Mesothelial cell of epicardium (in vitro differentiated cells): ENCODE measurements at places on chromosomes 16 and 17. TPM values are rescaled to one million over a fixed set of nuclear protein-coding genes. Genes with fewer than 3 reads are reported as not detected.

The KRTAP1-5 gene
- not detected in 3 replicates for total RNA-seq

GRCh38 chr17:38746004-38746848 is 1.9 kb downstream of the PCGF2 start:
- H3K27ac ChIP-seq, result peak overlapping the region; percentile 86
- H3K27me3 ChIP-seq, result no peaks in the 10 kb centered on the region
- H3K4me3 ChIP-seq, result peak overlapping the region; percentile 91
- no peak for DNase-seq

DNA sequence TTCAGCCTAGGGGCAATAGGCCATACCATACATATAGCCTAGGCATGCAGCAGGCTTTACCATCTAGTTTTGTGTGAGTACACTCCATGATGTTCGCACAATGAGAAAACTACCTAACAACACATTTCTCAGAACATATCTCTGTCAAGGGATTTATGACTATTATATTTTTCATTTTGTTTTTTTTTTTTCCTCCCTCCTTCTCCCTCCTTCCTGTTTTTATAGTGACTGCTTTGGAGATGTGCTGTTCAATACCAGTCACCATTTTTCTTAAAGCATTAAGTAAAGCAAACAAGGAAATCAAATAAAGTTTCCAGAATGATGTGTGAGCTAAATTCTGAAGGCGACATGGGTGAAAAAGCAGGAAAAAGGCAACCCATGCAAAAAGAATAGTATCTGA is 194.6 kb downstream of the STX8 start:
- H3K36me3 ChIP-seq, result peaks cover 19% of the 10 kb centered on the region
- H3K27me3 ChIP-seq, result no peaks in the 10 kb centered on the region
- no peak overlapping the region for H3K27ac ChIP-seq
- DNase-seq, result no peak

DNA sequence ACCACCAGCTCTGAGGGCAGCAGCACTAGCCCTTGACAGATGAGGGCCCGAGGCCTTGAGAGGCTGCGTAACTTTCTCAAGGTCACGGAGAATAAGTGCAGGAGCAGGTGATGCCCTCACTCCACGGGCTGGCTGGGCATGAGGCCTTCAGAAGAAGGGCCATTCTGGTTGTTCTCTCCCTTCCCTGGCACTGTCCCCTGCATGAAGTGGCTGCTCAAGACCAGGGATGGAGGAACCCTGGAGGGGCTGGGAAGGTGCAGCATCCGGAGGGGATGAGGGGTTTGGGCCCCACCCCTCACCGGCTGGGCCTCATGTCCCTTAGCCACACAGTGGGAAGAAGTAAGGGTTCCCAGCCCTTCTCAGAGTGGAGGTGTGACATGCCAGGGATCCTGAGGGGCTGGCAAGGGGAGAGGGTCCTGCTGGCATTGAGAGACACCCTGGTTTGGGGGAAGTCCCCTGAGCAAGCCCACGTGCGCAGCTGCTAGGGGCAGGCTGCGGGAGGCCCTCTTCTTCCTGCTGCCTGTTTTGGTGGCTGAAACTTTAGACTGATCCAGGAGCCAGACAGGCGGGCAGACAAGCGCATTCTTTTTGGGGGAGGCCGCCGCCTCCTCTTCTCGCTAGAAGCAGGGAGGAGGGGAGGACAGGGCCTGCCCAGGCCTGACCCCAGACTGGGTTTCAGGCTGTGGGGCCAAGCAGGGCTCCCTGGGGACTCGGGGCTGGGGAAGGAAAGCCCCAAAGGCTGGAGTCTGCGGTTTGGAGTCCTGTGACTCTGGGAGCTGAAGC is 74.0 kb downstream of the N4BP1 start:
- H3K4me3 ChIP-seq, result no peak overlapping the region
- H3K4me1 ChIP-seq, result peaks cover 25% of the 10 kb centered on the region
- no peaks in the 10 kb centered on the region for H3K27me3 ChIP-seq

DNA sequence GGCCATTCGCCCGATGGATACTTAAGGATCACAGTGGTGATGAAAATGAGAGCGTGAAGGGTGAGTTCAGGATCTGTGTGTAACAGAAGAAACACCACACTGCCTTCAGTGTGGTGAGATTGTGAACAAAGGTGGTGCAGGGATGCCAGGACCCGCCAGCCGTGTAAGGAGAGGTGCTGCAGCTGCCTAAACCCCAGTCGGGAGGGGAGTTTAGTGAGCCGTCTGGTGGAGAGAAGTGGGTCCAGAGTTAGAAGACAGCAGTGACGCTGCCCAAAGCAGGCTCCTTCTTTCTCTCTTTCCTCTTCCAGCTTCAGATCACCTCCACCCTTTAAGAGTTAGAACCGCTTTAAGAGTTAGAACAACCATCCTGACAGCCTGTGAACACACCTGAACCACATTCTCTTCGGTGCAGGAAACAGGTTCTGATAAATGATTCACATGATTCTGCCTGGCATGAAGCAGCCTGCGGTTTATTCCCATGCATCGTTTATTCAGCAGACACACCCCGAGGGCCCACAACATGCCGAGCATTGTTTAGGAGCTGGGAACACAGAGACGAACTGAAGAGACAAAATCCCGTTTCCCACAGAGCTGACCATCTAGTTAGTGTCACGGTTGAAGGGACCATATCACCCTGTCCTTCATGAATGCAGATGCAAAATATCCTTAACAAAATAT is 84.0 kb upstream of the DNAH17 start:
- H3K27me3 ChIP-seq, result no peaks in the 10 kb centered on the region
- no peak overlapping the region for H3K4me3 ChIP-seq
- H3K27ac ChIP-seq, result peak overlapping the region; percentile 73
- peaks cover 33% of the 10 kb centered on the region for H3K4me1 ChIP-seq
- no peak for DNase-seq

DNA sequence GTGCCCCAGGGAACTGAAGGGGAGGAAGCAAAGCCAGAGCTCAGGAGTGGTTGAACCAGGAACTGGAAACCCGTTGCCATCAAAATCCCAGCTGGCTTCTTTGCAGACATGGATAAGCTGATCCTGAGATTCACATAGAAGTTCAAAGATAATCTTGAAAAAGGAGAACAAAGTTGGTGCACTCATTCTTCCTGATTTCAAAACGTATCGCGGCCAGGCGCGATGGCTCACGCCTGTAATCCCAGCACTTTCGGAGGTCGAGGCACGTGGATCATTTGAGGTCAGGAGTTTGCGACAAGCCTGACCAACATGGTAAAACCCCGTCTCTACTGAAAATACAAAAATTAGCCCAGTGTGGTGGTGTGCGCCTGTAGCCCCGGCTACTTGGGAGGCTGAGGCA is 7.1 kb downstream of the RAP1GAP2 start:
- peaks cover 18% of the 10 kb centered on the region for H3K27me3 ChIP-seq
- no peak overlapping the region for H3K4me3 ChIP-seq
- DNase-seq, result no peak
- H3K4me1 ChIP-seq, result no peaks in the 10 kb centered on the region
- no peak overlapping the region for H3K27ac ChIP-seq

DNA sequence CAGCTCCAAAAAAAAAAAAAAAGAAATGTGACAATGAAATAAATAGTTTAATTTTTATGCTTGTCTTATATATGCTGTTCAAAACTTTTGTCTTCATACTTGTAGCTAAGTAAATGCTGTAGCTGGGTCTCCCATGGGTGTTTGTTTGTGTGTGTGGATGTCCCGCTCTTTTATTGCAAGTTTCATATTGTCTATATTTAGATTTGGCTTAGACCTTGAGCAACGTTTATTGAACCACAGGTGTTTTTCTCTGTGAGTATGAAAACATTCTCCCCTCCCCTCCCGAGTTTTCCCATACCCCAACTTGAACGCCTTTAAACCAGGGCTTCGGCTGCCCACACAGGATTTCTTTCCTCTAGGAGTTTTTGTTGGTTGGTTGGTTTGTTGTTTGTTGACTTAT is 45.2 kb downstream of the MFSD11 start:
- H3K27me3 ChIP-seq, result no peaks in the 10 kb centered on the region
- H3K4me1 ChIP-seq, result no peaks in the 10 kb centered on the region
- no peak overlapping the region for H3K27ac ChIP-seq
- peaks cover 16% of the 10 kb centered on the region for H3K36me3 ChIP-seq

The JPT1 gene
- total RNA-seq, result 121 to 132 TPM (median 124 TPM) in 3 replicates

The KCNAB3 gene
- 18.4 to 18.8 TPM (median 18.5 TPM) in 3 replicates for total RNA-seq

GRCh38 chr17:57601143-57601735 is 143.9 kb downstream of the CCDC182 start:
- no peaks in the 10 kb centered on the region for H3K36me3 ChIP-seq
- no peak overlapping the region for H3K4me3 ChIP-seq
- H3K4me1 ChIP-seq, result peaks cover 34% of the 10 kb centered on the region
- no peaks in the 10 kb centered on the region for H3K27me3 ChIP-seq
- DNase-seq, result no peak

The ANKRD40CL gene
- not detected in 3 replicates for total RNA-seq

The HP gene
- not detected in 3 replicates for total RNA-seq

GRCh38 chr17:74740641-74741387 is 3.8 kb downstream of the RAB37 start:
- peaks cover 37% of the 10 kb centered on the region for H3K27me3 ChIP-seq
- H3K36me3 ChIP-seq, result no peaks in the 10 kb centered on the region
- H3K4me1 ChIP-seq, result peaks cover 19% of the 10 kb centered on the region
- H3K4me3 ChIP-seq, result no peak overlapping the region
- DNase-seq, result no peak

- no peak for DNase-seq
- no peak overlapping the region for H3K4me3 ChIP-seq
- no peaks in the 10 kb centered on the region for H3K36me3 ChIP-seq
Measured at GRCh38 chr16:55078699-55079410, 148.2 kb downstream of the IRX5 start.

The SLC5A11 gene
- total RNA-seq, result 0.22 to 0.32 TPM in 2 of 3 replicates, not detected in the other

- no peaks in the 10 kb centered on the region for H3K4me1 ChIP-seq
- H3K4me3 ChIP-seq, result no peak overlapping the region
- no peak for DNase-seq
- no peaks in the 10 kb centered on the region for H3K36me3 ChIP-seq
- H3K27me3 ChIP-seq, result peaks cover 51% of the 10 kb centered on the region
Measured at GRCh38 chr16:86157616-86158247, 258.8 kb downstream of the IRF8 start.

DNA sequence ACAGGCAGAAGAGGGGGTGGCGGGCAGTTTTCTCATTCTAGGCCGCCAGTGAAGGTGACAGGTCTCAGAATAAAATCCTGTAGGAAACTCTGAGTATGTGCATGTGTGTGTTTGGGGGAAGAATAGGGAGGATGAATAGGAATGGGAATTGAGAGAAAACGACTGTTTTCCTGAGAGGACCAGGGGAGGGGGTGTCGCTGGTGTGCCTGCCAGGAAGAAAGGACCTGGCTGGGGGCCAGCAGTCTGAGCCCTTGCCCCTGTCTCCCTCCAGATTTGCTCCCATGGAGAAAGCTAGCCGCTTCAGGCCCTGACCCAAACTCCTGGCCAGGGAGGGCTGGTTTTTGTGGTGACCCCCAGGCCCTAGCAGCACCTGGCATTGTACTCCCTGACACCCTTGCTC is 14.4 kb downstream of the C17orf50 start:
- H3K36me3 ChIP-seq, result no peaks in the 10 kb centered on the region
- H3K4me3 ChIP-seq, result no peak overlapping the region
- peak overlapping the region; percentile 44 for H3K27ac ChIP-seq
- H3K4me1 ChIP-seq, result peaks cover 26% of the 10 kb centered on the region
- H3K27me3 ChIP-seq, result no peaks in the 10 kb centered on the region

The KRTAP2-3 gene
- total RNA-seq, result 0.45 to 0.91 TPM (median 0.69 TPM) in 3 replicates

- DNase-seq, result no peak
- no peaks in the 10 kb centered on the region for H3K27me3 ChIP-seq
- H3K4me1 ChIP-seq, result peaks cover 16% of the 10 kb centered on the region
- H3K4me3 ChIP-seq, result no peak overlapping the region
- H3K27ac ChIP-seq, result no peak overlapping the region
Measured at GRCh38 chr17:67588326-67588725, 129.4 kb upstream of the NOL11 start.

- DNase-seq, result no peak
- H3K4me3 ChIP-seq, result no peak overlapping the region
- H3K36me3 ChIP-seq, result peaks cover 12% of the 10 kb centered on the region
- H3K27me3 ChIP-seq, result peaks cover 5% of the 10 kb centered on the region
Measured at GRCh38 chr16:78436846-78437245, 337.4 kb downstream of the WWOX start.

The RND2 gene
- total RNA-seq, result 7.6 to 8.7 TPM (median 8.7 TPM) in 3 replicates

DNA sequence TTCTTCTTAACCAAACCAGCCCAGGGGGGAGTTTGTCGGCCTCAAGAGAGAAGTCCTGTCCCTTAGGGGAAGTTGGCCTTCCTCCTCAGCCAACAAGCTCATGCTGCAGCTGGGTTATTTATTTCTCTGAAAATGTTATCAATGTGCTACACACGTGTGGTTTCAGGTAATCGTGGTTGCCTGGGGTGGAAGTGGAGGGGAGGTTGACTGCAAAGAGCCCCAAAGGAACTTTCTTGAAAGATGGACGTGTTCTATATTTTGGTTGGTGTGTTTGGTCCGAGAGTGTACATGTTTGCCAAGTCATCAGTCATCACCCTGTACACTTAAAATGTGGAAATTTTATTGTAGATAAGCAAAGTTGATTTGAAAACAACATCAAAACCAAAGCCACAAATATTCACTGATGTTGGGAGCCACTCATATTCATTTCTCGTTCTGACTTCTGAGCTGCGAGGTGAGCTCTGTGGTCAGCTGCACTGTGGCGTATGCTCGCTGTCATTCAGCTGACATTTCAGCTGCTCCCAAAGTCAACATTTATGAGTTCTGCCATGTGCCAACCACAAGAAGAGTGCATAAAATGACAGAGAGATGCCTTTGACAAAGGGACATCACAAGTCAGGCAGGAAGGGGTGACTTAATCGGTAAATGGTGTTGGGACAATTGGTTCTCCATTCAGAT is 26.5 kb upstream of the ADGRG1 start:
- peaks cover 9% of the 10 kb centered on the region for H3K4me1 ChIP-seq
- no peaks in the 10 kb centered on the region for H3K36me3 ChIP-seq
- DNase-seq, result peak; percentile 13
- H3K27me3 ChIP-seq, result peaks cover 4% of the 10 kb centered on the region
- H3K27ac ChIP-seq, result no peak overlapping the region

The ITGB4 gene
- total RNA-seq, result 112 to 117 TPM (median 116 TPM) in 3 replicates

GRCh38 chr17:57545731-57546342 is 199.3 kb downstream of the CCDC182 start:
- H3K4me3 ChIP-seq, result peak overlapping the region; percentile 12
- no peak for DNase-seq
- H3K27me3 ChIP-seq, result peaks cover 14% of the 10 kb centered on the region
- peaks cover 71% of the 10 kb centered on the region for H3K4me1 ChIP-seq

- H3K36me3 ChIP-seq, result peaks cover 16% of the 10 kb centered on the region
- no peaks in the 10 kb centered on the region for H3K4me1 ChIP-seq
- H3K4me3 ChIP-seq, result no peak overlapping the region
- H3K27me3 ChIP-seq, result no peaks in the 10 kb centered on the region
Measured at GRCh38 chr16:89135971-89136765, 35.4 kb upstream of the CDH15 start.

The GLP2R gene
- 1.3 to 1.6 TPM (median 1.5 TPM) in 3 replicates for total RNA-seq

DNA sequence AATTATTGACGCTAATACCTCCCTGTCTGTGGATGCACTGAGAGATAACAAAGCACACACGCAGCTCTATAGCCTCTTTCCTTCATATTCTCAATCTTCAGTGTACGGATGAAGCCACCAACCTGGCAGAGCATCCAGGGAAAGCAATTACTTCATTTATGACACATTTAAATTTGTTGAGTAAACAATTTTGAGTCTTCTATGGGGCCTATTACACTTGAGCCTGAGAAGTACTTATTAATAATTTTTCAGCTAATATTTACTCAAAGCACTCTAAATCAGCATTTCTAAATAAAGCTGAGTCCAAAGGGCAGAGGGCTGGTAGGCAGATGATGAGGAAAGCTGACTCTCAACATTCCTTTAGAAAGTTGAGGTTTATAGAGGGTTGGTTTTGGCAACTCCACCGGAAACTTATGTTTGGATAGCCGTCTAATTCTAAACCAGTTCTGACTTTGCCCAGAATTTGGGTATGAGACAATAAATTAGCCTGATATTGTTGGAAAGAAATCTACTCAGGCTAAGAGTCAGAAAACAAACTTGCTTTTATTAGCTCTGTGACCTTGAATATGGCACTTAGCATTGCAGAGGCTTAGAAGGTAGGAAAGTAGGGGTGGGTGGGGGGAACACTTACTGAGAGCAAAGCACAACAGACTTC is 643.5 kb downstream of the CDH11 start:
- H3K4me1 ChIP-seq, result peaks cover 22% of the 10 kb centered on the region
- H3K27me3 ChIP-seq, result no peaks in the 10 kb centered on the region
- no peak for DNase-seq
- no peak overlapping the region for H3K27ac ChIP-seq

The CCL23 gene
- total RNA-seq, result not detected in 3 replicates
